Astrocyte of the spinal cord (primary cell): ENCODE measurements at places on chromosomes 7 and 10.

GRCh38 chr7:133857376-133858119 lies 269.6 kb upstream of the LRGUK start:
- DNase-seq, result no peak

DNA sequence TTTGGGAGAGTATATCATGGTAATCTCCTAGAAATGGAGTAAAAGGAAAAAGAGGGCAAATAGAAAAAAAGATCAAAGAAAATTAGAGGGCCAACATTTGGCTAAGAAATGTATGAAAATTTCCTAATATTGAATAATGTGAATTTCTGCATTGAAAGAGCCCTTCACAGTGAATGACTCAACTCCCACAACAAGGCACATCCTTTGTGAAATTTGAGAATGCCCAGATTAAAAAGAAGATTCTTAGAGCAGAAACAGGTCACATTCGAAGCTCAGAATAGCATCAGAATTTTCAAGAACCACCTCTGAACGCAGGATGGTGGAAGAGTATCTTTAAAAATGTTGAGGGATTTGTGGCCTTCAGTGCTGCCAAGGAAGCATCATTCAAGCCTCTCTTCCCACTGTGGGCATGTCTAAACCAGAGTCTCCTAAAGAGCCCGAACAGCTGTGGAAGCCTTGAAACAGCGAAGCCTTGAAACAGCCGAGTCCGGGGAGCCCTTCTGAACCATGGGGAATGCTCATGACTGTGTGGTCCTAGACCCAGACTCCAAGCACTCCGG lies 43.6 kb downstream of the GUSB start:
- DNase-seq, result peak; percentile 33

DNA sequence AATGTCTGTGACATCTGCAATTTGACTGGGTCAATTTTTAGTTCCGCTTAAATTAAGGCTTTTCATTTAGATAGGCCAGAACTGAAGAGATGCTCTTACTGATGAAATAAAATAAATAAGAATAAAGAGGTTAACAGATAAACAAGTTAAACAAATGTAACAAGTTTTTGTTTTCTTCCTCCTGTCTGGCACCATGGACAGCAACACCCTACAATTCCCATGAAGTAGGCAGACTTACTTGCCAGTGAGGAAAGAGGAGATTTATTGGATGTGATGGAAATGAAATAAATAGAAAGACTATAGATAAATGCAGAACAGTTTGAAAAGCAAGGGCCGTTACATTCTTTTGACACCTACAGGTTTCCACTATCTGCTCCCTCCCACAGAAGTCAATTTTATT lies 118.5 kb downstream of the AMPH start:
- DNase-seq, result peak; percentile 10

DNA sequence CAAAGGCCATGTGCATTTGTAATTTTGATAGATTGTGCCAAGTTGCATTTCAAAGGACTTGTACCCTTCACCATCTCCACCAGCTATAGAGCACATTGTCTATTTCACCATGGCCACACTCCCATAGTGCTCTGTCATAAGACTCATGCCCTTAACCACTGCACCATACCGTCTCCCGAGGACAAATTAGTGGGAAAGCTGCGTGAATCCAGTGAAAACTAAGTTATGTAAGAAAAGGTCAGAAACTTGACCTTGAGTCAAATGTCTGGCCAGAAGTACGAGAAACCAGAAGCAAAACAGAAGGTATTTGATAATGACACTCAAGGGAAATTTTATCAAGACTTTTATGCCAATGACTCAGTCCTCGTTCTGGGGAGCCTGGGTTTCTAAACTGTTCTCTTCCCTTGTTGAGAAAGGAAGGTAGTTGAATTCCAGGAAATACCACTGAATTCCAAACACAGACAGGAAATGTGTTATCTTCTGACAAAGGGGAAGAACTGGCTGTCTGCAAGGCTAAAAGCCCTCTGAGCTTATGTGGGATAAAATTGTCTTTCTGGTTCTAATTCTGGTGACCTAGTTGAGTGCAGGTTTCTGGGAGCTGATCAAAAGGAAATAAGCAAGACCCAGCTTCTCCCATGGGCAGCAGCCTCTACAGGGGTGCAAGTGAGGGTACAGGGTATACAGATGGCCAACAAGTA lies 49.7 kb downstream of the CDK1 start:
- peak; percentile 82 for DNase-seq

GRCh38 chr10:75950307-75950706 lies 518.9 kb downstream of the LRMDA start:
- DNase-seq, result no peak

DNA sequence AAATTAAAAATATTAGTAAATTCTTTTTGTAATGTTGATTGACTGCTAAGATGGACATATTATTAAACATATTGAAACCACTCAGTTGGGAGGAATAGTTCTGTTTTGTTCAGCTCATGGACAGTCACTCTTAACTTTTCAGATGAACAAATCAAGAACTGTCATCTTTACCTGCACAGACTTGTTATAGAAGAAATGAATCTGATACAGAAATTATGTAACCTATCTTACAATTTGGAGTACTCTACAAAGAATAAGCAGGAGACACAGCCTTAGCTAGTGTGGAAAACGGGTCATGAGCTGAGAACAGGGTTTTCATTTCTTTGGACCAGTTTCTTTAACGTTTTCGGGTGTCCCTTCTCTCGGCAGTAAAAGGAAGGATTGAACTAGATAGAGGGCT lies 1.2 kb upstream of the ANLN start:
- no peak for DNase-seq

DNA sequence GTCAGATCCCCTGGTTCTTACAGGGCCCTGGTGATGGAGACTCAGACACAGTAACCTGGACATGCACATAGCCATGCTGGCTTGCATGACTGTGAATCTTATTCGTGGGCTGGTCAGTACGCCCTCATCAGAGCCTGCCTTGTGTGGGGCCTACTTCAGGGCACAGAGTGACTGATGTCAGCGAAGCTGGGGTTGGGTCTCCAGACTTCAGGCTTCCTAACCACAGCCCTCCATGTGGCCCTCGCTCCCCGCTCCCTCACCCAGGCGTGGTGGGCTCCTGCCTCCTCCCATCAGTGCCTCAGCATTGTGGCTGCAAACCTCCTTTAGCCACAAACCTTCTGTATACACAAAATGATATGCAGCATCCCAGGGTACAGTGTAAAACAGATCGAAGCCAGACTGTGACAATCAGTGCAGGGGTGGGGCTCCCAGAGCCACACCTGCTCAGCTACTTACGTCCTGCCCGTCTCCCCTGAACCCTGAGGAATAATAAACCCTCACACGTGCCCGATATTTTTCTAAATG lies 7.1 kb upstream of the C10orf105 start:
- no peak for DNase-seq

- DNase-seq, result no peak
These were observed 25.7 kb downstream of the GRIFIN start for GRCh38 chr7:2450198-2451107.

DNA sequence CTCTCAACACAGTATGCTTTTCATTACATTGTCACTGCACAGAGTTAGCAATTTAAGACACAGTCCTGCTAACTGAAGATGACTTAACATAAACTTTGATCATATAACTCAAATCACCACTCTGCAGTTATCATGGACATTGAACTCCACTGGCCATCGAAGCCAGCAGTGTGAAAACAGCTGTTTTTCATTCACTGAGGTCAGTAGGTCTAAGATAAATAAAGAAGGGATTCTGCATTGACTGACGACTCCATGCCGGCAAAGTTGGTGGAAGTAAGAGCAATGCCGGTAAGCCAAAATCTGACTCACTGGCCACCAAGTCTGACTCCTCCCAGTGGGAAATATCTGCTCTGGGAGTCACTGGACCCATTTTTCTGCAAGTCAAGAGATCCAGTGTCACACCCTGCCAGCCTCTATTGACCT lies 449.9 kb upstream of the ANKRD30A start:
- peak; percentile 84 for DNase-seq

DNA sequence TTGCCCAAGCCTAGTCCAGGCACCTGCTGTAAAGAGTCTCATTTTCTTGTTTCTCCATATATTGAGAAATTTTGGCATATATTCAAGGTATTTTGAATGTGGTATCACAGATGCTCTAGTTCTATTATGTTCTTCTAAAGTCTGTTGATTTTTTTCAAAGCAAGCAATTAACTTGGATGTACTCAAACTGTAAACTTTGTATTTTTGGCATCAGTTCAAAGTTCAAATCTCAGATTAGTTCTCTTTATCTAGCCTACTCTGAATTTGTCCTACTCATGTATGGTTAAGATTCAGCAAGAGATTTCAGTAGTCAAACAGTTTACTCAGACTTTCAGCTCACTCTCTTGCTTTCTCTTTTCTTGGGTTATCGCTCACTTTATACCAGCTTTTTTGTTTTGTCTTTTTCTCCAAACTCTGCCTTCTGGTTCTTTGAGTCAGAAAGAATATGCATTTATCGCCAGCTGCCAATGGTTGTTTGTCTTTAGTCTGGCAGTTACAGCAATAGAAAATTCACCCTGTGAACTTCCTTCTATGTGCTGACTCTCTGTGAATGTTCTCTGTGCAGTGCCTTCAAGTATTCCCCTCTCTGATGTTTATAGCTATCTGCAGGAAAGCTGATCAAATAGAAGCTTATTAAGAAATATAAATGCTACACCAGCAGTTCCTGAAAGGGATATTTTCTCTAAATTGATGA lies 56.0 kb downstream of the ANKRD7 start:
- peak; percentile 54 for DNase-seq
